ENCODE measurements at places on chromosomes 3 and 15.

DNA sequence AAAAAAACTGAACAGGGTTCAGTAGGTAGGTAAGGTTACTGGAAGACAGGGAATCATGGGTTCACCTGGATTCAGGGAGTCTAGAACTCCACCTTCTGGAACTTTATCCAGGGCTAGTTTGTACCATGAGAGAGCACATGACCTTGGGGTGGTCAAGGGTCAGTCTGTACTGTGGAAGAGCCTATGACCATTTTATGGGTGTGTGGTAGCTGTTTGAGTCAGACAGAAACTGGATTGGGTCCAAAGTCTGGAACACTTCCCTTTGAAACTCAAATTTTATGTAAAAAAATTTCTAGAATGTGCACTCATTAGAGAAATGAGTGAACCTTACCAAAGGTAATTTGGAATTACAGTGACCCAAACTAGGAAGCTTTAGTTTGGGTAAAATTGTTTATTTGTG is 486.0 kb upstream of the AGTR1 start:
- no peak for DNase-seq

DNA sequence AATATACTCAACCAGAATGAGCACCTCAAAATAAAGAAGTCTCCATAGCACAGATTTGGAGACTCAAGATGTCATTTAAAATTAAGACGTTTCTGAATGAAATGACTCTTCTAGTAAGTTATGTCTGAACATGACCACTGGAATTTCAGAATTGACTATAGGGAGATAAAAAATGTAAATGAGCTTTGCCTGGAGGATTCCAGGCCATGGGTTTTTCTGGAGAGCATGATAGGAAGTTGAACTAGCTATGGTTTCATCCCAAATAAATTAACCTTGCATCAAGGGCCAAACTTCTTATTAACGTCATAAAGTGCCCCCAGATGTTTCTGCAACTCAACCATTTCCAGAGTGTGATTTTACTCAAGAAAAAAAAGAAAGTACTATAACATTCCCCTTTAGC is 222.6 kb upstream of the NR2F2 start:
- DNase-seq, result no peak

GRCh38 chr15:60525341-60526039 is 46.5 kb upstream of the ICE2 start:
- DNase-seq, result no peak

DNA sequence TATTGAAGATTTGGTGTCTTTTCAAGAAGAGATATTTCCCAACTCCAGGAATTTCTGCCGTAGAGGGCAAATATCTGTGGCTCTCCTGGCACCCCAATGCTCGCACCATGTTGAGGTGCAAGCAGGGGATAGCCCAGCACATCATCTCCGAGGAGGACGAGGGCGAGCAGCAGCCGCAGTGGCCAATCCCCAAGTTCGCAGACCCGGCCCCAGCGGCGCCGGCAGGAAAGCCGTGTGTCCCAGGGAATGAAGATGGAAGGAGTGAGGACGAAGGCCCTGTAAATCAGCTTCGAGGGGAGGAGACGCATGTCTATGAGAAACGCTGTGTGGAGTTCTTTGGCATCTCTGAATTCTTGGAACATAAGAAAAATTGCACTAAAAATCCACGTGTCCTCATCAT is 213.4 kb upstream of the UBE2E2 start:
- no peak for DNase-seq

- DNase-seq, result no peak
These were observed 81.9 kb upstream of the ADAMTSL3 start for GRCh38 chr15:83571820-83572707.

GRCh38 chr3:170600005-170600624 is 14.2 kb upstream of the SLC7A14 start:
- no peak for DNase-seq

DNA sequence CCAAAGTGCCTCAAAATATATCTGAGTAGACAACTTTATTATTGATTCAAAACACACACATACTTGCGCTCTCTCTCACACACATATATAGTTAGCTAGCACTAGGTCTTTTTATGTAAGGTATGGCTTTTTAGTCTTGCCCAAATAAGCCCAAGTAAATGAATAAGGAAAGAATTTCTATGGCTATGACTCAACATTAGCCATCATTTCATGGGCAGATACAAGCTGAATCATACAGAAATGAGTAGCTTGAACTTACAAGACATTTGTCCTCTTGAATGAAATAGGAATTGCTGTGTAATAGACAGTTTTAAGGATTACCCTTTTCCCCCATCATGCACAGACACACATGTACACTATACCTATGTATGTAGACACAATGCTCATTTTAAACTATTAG is 4.9 kb downstream of the CADPS start:
- no peak for DNase-seq

DNA sequence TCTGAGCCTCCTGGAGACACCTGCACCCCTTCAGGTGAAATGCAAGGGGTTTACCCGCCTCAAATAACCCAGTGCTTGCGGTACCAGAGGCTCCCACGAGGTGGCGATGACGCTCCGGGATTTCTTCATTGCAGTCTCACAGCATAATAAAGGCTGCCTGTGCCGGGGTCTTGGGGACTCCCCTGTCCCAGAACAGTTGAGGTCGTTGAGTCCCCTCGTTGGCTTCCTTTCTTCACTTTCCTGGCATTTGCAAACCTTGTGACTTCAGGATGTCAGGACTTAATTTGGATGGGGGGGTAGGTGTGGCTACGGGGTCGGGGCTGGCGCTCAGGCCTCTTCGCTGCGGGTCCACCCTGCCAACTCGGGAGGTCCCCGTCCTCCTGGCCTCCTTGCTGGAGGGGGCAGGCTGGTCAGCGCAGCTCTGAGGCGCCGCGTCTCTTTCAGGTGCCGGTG is 1.3 kb downstream of the GNAT1 start:
- peak; percentile 57 for DNase-seq

DNA sequence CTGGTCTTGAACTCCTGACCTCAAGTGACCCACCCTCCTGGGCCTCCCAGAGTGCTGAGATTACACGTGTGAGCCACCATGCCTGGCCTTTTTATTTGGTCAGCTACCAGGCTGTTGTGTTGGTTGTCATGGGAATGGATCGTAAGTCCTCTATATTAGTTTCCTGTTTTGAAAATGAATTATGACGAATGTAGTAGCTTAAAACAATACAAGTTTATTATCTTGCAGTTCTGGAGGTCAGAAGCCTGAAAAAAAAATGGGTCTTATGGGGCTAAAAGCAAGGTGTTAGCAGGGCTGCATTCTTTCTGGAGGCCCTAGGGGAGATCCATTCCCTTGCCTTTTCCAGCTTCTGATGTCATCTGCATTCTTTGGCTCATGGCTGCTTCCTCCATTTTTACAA is 25.1 kb upstream of the HERC1 start:
- DNase-seq, result no peak

- peak; percentile 28 for DNase-seq
These were observed 139.6 kb downstream of the RBPMS2 start for GRCh38 chr15:64635499-64636495.

DNA sequence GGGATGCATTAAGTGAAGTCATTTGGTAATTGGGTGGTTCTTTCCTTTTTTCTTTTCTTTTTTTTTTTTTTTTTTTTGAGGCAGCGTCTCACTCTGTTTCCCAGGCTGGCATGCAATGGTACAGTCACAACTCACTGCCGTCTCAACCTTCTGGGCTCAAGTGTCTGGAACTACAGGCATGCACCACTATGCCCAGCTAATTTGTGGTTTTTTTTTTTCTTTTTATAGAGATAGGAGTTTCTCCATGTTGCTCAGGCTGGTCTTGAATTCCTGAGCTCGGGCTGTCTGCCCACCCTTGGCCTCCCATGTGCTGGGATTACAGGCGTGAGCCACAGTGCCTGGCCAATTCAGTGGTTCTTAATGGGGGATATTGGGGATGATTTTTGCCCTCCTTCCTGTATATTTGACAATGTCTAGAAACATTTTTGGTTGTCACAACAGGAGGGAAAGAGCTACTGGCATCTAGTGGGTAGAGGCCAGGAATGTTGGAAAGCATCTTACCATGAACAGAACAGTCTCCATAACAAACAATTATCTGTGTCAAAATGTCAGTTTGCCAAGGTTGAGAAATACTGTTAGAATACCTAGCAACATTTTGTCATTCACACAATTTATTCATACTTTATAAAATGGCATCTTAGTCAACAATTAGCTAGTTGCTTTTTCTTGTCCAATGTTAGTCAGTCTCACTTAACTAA is 79.4 kb upstream of the CNTN3 start:
- no peak for DNase-seq

DNA sequence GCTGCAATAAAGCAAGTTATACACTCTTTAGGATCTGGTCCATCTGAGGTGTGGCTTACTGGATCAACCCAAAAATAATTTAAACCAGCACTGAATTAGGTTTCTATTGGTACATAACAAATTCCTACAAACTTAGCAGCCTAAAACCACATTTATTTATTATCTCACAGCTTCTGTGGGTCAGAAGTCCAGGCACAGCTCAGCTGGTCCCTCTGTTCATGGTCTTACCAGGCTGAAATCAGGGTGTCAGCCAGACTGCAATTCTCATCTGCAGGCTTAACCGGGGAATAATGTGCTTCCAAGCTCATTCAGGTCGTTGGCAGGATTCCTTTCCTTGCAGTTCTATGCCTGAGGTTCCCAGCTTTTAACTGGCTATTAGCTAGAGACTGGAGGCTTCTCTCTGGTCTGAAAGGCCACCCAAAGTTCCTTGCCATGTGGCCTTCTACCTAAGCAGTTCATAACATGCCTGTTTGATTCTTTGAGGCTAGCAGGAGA is 477.4 kb upstream of the WNT5A start:
- no peak for DNase-seq

GRCh38 chr15:38522922-38523321 is 41.7 kb downstream of the RASGRP1 start:
- DNase-seq, result no peak

DNA sequence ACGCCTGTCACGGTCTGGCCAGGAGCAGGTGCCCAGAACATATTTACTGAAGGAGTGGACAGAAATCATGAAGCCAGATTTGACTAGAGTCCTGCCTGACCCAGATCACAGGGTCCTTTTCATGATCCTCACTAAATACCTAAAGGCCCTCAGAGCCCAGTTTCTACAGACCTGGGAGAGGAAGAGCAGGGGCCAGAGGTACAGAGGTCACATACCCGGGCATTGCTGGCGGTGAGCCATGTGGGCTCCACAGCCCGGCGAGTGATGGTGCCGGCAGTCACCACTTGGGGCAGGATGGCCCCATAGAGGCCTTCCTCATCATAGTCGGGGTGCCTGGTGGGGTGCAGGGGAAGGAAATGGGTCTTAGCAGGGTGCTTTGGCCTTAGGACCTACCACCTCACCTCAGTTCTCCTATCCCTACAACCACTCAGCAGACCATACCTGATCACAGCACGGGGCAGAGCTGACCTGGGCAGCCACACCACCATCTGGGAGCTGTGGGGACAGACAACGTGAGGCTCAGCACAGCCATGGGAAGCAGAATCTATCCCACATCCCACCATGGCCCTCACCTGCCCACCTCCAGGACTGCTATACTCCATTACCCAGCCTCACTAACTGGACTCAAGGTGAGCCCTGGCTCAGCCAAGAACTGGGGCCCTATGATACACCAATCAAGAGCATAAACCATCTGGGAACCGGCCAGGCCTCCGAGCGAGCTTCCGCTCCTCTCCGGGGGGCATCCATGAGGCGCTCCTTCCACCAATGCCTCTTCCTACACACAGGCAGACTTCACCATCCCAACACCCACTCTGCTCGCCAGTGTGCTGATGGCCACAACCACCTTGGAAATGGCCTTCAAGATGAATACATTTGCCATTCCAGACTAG is 12.9 kb downstream of the POLG start:
- no peak for DNase-seq

DNA sequence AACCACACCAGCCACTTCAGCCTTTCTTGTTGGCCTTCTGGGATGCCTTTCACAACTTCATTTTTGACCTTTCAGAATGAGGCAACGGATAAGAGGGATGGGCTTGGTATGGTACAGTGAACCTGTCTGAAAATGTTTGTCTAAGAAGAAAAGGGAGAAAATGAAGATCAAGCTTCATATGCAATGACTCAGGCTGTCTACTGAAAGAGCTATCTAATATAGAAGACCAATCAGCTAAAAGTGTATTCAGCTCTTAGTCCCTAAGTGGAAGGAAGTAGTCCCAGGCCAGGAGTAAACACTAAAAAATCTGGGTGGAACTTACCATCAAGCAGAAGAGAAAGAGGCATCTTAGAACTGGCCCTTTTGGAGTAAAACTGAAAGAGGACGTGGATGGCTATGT is 12.2 kb upstream of the UPK1B start:
- no peak for DNase-seq

DNA sequence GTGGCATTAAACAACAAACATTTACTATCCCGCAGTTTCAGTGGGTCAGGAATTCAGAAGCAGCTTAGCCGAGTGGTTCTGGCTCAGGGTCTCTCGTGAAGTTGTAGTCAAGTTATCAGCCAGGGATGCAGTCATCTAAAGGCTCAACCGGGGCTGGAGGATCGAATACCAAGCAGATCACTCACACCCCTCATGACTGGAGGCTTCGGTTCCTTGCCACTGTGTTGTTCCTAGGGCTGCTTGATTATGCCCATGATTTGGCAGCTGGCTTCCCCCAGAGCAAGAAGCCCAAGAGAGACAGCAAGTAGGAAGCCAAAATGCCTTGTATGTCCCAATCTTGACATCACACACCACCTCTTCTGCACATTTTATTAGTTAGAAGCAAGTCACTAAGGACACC is 33.9 kb upstream of the CDCP1 start:
- no peak for DNase-seq

DNA sequence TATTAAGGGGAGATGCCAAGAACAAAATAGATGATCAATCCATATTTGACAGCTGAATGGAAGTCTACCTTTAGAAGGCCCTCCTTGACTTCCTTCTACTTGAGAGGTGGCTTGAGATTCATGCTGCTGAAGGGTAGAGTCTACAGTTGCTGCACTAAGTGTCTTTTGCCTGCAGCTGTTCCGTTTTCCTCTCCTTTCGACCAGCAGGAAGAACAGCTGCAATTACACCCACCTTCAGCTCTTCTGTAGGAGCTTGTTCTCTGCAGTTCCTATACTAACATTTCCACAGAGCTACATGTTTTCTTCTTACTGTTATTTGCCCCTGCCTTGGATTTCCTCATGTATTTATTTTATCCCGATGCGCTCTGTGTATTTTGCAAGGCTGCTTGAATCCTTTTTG is 79.1 kb downstream of the ARRDC4 start:
- no peak for DNase-seq

- DNase-seq, result no peak
These were observed 128.7 kb downstream of the LRRN1 start for GRCh38 chr3:3927965-3928364.

GRCh38 chr15:55372701-55373440 is 35.3 kb downstream of the CCPG1 start:
- no peak for DNase-seq

DNA sequence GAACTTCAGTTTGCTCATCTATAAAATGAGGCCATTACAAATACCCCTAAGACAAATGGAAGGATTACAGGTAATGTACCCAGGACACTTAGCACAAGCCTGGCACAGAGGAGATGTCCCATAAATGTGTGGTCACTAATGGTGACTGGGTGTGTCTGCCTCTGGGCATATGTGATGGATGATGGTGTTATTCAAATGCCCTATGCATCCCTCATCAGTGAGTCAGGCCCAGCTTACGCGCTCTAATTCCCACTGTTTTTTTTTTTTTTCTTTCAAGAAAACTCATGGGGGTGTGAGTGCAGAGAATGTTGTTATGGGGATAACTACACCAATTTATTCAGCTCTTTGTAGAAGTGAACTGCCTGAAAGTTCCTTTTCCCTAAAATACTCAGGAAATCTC is 23.6 kb upstream of the KIF23 start:
- no peak for DNase-seq
